Activated CD4-positive, alpha-beta T cell treated with anti-CD3 and anti-CD28 coated beads, Interleukin-2, amount 10 ng/mL, durations not matched to agents 24 days and 14 days (primary cell): ENCODE measurements at places on chromosomes 2 and 18. TPM values are rescaled to one million over a fixed set of nuclear protein-coding genes. Genes with fewer than 3 reads are reported as not detected.

- H3K27ac ChIP-seq: no peak overlapping the region
- no peak for DNase-seq
- peaks cover 4% of the 10 kb centered on the region for H3K36me3 ChIP-seq
- peaks cover 41% of the 10 kb centered on the region for H3K27me3 ChIP-seq
- H3K4me3 ChIP-seq: no peak overlapping the region
- H3K4me1 ChIP-seq: peaks cover 27% of the 10 kb centered on the region
Measured at GRCh38 chr18:61946449-61946848, 53.6 kb upstream of the RNF152 start.

DNA sequence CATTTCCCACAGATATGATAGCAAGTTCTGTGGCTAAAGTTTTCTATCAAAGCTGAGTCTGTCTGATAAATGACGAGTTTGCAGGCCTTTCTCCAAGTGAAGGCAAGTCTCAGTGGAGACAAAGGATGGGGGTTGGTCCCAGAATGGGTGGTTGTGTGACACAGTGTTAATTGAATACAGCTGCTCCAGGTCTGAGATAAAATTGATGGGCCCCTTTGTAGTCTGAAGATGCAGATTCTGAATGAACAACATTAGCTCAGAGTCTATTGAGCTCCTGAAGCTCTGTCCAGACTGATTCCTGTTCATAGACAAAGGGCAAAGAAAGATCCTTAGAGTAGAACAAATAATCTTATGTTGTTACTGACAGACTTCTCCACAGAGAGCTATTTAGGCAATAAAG lies 296.9 kb upstream of the CYRIA start:
- H3K27ac ChIP-seq: no peak overlapping the region
- no peaks in the 10 kb centered on the region for H3K36me3 ChIP-seq
- H3K27me3 ChIP-seq: no peaks in the 10 kb centered on the region

- H3K27me3 ChIP-seq: peaks cover 2% of the 10 kb centered on the region
- H3K36me3 ChIP-seq: no peaks in the 10 kb centered on the region
Measured at GRCh38 chr18:36759167-36759776, 69.5 kb downstream of the TPGS2 start.

Gene TUBB8B
- total RNA-seq: not detected in 2 replicates

Gene EMX1
- 0.09 TPM in 1 of 2 replicates, not detected in the other for total RNA-seq

DNA sequence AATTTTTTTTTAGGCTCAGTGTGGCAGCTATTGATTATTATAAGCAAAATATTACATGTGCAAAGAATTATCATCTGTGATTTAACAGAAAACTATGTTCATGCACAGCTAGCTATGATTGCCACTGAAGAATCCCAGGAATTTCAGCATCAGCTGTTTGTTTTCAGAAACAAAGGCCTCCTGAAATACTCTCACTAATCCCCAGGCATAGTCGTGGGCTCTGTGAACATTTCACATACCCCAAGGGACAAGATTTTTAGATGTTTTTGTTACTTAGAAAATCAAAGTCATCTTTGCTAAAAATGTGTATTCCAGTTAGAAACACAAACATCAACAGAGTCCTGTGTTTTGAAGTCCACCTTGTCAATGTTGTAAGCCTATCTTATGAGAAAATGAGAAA lies 156.1 kb downstream of the MYO1B start:
- peaks cover 4% of the 10 kb centered on the region for H3K4me1 ChIP-seq
- H3K27me3 ChIP-seq: no peaks in the 10 kb centered on the region
- H3K36me3 ChIP-seq: no peaks in the 10 kb centered on the region

- H3K27ac ChIP-seq: no peak overlapping the region
- no peaks in the 10 kb centered on the region for H3K36me3 ChIP-seq
- H3K4me1 ChIP-seq: no peaks in the 10 kb centered on the region
- H3K4me3 ChIP-seq: no peak overlapping the region
- no peaks in the 10 kb centered on the region for H3K27me3 ChIP-seq
Measured at GRCh38 chr2:71923887-71924533, 223.7 kb downstream of the CYP26B1 start.

DNA sequence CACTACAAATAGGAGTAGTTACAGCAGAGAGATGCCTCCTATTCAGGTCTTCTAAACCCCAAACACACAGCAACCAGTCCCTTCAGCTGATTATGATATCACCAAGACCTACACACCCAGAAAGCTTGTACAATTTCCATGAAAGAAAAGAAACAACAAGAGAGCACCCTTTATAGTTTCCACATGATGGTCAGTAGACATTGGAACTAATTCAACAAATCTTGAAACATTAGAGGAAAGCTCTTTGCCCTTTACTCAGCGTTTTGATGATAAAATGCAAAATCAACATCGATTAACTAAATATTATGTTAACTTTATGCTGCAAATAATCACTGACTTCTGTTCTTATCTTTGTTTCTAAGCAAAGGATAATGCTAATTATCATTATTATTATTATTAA lies 393.6 kb upstream of the ID2 start:
- H3K27ac ChIP-seq: no peak overlapping the region
- H3K4me3 ChIP-seq: no peak overlapping the region
- H3K27me3 ChIP-seq: peaks cover 4% of the 10 kb centered on the region
- H3K36me3 ChIP-seq: peaks cover 5% of the 10 kb centered on the region

- peaks cover 36% of the 10 kb centered on the region for H3K27me3 ChIP-seq
- H3K27ac ChIP-seq: no peak overlapping the region
- DNase-seq: peak; percentile 51
- no peak overlapping the region for H3K4me3 ChIP-seq
- peaks cover 2% of the 10 kb centered on the region for H3K36me3 ChIP-seq
Measured at GRCh38 chr2:37378411-37378810, 34.0 kb downstream of the QPCT start.

DNA sequence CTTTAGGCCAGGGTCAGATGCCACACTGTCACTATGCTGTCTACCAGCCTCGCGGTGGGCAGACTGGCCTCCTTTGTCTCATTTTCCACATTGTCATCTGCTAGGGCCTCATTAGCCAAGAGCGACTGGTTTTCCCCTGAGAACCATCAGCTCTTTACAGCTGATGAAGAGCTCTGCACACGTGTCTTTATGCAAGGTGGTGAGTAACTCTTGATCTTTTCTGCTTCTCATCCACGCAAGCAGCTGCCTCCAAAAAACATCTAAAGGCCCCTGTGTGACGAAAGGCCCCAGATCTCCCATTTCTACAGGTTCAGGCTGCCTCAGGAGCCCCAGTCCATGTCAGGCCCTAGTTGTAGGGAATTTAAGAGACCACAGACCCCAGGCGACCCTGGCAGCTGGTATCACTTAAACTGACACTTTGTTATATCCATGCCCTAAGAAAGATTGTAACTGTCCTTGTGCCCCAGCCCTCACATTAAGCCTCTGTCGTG lies 52.9 kb downstream of the DPYSL5 start:
- peaks cover 11% of the 10 kb centered on the region for H3K27me3 ChIP-seq
- H3K4me1 ChIP-seq: no peaks in the 10 kb centered on the region
- no peak overlapping the region for H3K4me3 ChIP-seq
- H3K27ac ChIP-seq: no peak overlapping the region
- no peak for DNase-seq

DNA sequence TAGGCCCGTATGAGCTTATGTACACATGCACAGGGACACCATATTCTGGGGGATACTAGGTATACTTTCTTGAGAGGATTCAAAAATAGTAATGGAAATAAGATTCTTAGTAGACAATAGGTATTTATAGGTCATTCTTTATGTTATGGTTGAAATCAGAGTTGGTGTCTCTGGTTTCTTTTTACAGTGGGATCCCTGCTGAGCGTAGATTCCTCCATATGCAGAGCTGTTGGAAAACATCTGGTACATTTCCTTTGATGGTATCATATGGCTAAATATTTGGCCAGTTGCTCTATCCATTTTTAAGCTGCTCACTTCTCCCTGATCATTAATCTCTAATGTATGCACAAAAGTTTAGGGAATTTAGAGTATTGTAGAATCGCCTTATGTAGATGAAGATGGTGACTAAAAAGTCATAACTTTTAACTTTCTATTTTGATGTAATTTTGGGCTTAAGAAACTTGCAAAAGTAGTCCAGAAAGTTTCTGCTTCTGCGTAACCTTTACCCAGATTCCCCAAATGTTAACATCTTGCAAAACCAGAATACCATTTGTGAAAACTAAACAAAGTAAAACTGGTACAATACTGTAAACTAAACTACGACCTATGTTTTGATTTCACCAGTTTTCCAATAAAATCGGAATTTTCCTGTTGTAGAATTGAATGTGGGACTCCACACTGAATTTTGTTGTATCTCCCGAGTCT lies 5.4 kb downstream of the ARHGAP28 start:
- no peaks in the 10 kb centered on the region for H3K4me1 ChIP-seq
- H3K27me3 ChIP-seq: peaks cover 11% of the 10 kb centered on the region
- H3K27ac ChIP-seq: no peak overlapping the region
- H3K4me3 ChIP-seq: no peak overlapping the region

Gene SKOR2
- not detected in 2 replicates for total RNA-seq

DNA sequence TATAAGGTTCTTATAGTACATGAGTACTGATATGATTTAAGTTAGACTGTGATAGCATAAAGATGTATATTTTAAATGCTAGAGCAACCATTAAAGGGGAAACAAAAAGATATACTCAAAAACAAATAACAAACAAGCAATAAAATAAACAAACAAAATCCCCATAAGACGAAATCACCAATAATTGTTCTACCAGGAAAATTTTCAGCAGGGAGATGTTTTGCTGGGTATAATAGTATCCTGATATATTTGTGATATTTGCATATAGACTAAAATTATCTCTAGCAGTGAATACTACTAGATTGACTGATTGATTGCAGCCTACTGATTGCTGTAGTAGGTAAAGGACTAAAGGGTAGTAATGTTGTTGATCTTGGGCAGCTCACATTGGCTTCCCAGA lies 177.4 kb downstream of the TMEM182 start:
- H3K4me3 ChIP-seq: no peak overlapping the region
- H3K4me1 ChIP-seq: no peaks in the 10 kb centered on the region
- H3K27ac ChIP-seq: no peak overlapping the region
- H3K27me3 ChIP-seq: peaks cover 1% of the 10 kb centered on the region

DNA sequence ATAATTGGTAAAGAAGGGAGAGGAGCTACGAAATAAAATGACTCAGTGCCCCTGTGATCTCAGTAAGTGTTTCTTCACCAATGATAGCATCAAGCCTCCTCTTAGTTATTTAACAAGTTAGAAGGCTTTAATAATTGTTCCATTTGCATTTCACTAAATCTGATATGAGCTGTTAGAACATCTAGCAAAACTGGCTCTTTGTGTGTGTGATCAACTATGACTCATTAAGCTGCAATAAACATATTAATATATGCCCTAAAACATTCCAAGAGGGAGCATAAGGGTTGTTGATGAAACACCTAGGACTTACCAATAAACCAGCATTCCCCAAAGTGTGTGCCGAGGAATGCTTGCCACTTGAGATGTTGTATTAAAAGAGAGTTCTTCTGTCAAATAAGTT lies 115.2 kb downstream of the OSBPL6 start:
- H3K27me3 ChIP-seq: peaks cover 24% of the 10 kb centered on the region
- no peak overlapping the region for H3K4me3 ChIP-seq
- no peak for DNase-seq

Gene DSEL
- not detected in 2 replicates for total RNA-seq

Gene CACNB4
- total RNA-seq: 0.19 and 0.31 TPM in 2 replicates

DNA sequence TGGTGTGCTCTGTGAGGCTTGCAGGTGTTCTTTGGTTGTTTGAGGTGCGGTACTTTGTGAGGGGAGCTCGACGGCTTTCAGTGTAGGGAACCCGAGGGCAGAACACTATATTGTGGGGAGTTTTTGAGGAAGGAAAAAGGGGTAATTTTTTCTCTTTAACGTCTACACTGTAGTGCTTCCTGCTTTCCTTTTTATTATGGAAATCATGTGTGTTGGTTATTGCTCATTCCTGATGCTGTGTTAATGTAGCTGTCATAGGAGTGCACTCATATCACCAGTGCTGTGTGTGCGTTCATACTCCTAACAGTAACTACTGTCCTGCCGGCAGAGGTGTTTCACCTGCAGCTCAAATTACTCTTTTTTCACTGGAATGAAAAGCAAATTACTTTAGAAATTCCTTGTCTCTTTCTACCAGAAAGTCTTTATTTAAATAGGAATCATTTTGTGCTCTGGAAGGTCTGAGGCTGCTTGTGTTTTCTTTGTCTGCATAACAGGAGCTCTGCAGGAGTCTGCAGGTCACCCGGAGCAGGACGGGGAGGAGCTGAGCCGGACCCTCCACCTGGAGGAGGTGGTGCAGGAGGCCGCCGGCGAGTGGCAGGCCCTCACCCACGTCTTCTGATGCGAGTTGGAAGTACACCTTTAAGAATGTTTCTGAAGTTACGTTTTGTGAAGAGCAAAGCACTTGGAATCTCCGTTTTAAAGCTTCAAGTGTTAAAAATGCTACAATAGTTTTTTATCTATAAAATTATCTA lies 145.5 kb downstream of the ZNF236 start:
- no peaks in the 10 kb centered on the region for H3K27me3 ChIP-seq
- DNase-seq: no peak
- H3K4me1 ChIP-seq: peaks cover 29% of the 10 kb centered on the region
- peaks cover 15% of the 10 kb centered on the region for H3K36me3 ChIP-seq
- no peak overlapping the region for H3K27ac ChIP-seq
- H3K4me3 ChIP-seq: no peak overlapping the region

DNA sequence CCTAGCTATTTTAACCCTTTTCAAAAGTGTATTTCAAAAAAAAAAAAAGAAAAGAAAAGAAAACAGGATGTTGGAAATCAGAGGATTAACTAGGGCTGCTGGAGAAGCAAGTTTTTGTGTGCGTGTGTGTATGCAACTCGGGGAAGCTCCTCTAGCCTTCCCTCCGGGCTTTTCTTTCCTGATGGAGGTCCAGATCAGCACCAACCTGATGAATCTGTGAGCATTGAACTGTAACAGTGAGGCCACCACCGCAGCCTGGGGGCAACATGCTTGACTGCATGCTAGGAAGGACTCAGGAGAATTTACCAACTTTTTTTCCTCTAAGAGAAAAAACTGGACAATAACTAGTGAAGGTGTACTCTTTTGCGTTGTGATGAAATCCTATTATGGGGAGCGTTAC lies 2.3 kb downstream of the OBSL1 start:
- DNase-seq: no peak
- H3K4me3 ChIP-seq: no peak overlapping the region
- H3K4me1 ChIP-seq: no peaks in the 10 kb centered on the region
- peaks cover 44% of the 10 kb centered on the region for H3K27me3 ChIP-seq

DNA sequence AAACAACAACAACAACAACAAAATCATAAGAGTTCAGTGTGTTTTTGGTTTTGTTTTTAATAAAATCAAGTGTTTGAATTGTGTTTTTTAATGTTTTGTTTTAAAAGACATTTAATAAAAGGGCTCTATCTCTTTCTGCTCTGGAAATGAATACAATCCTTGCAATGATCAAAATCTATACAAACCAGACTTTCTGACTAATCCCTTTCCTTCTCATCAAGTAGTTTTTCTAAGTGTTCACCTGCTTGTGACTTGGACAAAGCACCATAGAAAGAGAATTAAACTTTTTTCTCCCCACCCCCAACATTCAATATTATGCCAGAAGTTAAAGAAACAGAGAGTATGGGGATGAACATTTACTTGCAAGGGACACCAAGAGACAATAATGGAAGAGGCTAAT lies 61.4 kb downstream of the KCTD18 start:
- no peak overlapping the region for H3K4me3 ChIP-seq
- peaks cover 42% of the 10 kb centered on the region for H3K36me3 ChIP-seq
- peaks cover 24% of the 10 kb centered on the region for H3K4me1 ChIP-seq
- H3K27me3 ChIP-seq: no peaks in the 10 kb centered on the region
- peak overlapping the region; percentile 27 for H3K27ac ChIP-seq

Gene SEMA4F
- total RNA-seq: 3.5 and 4.8 TPM in 2 replicates
